ENCODE measurements at places on chromosomes 2 and 18.

GRCh38 chr2:186068139-186068801 lies 329.7 kb downstream of the FSIP2 start:
- no peak for DNase-seq

DNA sequence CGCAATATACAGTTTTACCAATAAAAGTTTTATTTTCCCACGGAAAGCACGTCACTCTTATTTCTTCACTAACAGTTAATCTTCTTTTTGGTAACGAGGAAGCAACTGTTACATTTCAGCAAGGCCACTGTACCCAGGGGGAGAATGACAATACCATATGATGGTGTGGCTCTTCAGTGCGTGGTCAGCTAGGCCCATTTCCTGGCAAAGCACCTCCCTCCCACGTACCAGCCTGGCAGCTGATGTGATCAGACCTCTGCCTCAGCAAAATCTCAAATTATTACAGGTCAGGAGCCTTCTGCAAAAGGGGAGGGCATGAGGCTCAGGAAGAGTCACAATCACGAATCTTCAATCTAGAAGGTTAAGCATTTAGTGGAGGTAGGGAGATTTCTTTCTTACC lies 55.4 kb downstream of the KLF7 start:
- DNase-seq = no peak

DNA sequence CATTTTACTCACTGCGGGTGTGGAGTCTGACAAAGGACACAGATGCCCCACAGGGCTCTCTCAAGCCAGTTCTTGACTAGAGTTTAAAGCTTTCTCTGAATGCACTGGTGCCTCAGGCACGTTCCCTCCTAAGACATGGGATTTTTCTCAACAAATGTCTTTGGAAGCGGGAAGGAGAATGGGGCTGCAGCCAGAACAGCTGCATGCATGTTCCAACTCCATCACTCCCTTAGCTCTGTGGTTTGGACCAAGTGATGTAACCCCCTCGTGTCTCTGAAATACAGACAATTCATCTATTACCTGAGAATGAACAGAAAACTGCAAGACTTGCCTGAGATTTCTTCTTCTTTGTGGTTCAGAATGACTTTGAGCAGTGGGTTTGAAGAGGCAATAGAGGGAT lies 141.7 kb upstream of the SERPINE2 start:
- DNase-seq = no peak

DNA sequence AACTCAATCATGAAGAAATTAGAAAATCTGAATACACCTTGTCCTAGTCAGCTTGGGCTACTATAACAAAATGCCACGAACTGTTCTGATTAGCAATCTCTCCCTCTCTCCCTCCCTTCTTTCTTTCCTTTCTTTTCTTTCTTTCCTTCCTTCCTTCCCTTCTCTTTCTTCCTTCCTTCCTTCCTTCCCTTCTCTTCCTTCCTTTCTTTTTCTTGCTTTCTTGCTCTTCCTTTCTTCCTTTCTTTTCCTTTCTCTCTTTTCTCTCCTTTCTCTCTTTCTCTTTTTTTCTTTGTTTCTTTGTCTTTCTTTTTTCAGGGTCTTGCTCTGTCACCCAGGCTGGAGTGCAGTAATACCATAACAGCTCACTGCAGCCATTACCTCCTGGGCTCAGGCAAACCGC lies 23.6 kb upstream of the EMILIN2 start:
- no peak for DNase-seq

- no peak for DNase-seq
These were observed 113.9 kb upstream of the LTBP1 start for GRCh38 chr2:32832821-32833220.

GRCh38 chr2:196182439-196183171 lies 11.2 kb upstream of the STK17B start:
- DNase-seq = no peak

DNA sequence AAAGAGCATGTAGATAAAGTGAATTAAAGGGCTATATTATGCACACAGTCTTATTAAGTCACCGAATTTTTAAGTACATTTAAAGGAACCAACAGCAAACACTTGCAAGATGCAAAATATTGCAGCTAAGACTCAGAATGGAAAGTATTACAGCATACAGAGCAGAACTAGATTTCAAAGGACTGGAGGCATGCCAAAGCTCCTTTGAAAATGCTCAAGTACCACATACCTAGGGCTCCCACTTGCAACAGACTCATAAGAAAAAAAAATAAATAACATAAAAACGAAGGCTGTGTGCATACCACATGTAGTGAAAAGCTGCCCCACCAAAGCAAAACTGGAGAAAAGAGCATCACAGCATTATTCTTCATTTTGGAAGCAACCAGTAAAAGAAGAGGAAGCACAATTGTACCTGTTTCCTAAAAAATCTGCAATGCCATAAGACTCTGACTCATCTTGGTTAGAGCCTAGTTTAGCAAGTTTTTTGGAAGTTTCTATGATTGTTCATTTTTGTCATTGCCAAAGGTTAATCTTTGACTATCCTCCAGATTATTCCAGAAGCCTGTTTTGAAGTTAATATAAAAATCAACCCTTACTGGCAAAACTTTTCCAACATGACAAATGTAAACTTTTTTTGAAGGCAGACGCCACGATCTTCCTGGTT lies 306.0 kb upstream of the COL3A1 start:
- no peak for DNase-seq

- DNase-seq = no peak
These were observed 46.3 kb downstream of the PSMG2 start for GRCh38 chr18:12749121-12749520.

- no peak for DNase-seq
These were observed 92.6 kb downstream of the LYPD6 start for GRCh38 chr2:149422991-149423338.

DNA sequence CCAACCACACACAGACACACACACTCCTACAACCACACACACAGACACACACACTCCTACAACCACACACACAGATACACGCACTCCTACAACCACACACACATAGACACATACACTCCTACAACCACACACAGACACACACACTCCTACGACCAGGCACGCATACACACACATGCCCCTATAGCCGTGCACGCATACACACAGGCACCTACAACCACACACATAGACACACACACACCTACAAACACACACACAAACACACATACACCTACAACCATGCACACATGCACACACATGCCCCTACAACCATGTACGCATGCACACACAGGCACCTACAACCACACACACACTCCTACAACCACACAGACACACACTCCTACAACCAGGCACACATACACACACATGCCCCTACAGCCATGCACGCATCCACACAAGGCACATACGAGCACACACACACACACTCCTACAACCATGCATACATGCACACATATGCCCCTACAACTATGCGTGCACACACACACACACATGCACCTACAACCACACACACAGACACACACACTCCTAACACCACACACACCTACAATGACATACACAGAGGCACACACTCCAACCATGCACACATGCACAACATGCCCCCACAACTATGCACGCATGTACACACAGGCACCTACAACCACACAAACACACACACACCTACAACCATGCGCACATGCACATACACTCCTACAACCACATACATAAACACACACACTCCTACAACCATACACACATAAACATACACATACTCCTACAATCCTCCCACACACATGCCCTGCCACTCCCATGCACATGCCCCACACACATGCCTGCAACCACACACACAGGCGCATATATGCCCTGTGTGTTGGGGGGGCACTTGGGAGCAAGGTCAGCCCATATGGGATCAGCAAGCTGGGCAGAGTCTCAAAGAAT lies 19.1 kb upstream of the TEX51 start:
- DNase-seq = no peak

Data from H54 (cell line).